ENCODE measurements at places on chromosomes 1 and 21. TPM values are rescaled to one million over a fixed set of nuclear protein-coding genes. Genes with fewer than 3 reads are reported as not detected.
A peak's percentile ranks its signal among the peaks of the same experiment; 100 is the strongest.

Gene ETV3L
- not detected for polyA plus RNA-seq

Gene OR2G6
- not detected for polyA plus RNA-seq

Gene KRTAP12-2
- polyA plus RNA-seq, result not detected

- DNase-seq, result no peak
- no peaks in the 10 kb centered on the region for H3K36me3 ChIP-seq
- no peak overlapping the region for H3K4me3 ChIP-seq
Observed at GRCh38 chr1:202072211-202072765, 50.4 kb upstream of the GPR37L1 start.

GRCh38 chr1:208595745-208596144 lies 351.6 kb upstream of the PLXNA2 start:
- H3K36me3 ChIP-seq, result no peaks in the 10 kb centered on the region
- H3K27ac ChIP-seq, result no peak overlapping the region
- no peak for DNase-seq
- H3K4me1 ChIP-seq, result no peaks in the 10 kb centered on the region
- H3K4me3 ChIP-seq, result no peak overlapping the region

DNA sequence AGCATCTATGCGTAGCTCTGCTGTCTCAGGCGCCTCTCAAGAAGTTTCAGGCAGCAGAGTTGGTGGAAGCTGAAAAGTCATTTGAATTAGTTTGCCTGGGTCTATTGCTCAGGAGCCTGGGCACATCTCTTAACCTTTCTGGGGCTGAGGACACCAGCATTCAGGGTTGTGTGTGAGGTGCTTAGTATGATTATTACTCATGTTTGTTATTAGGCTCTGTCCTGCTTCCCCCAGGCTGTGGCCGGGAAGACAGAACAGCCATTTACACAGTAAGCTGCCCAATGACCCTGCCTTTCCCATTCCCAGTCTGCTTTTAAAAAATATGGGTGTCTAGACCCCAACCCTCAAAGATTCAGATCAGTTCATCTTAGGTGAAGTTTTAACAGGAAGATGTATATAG lies 53.9 kb upstream of the CACNA1E start:
- H3K27ac ChIP-seq, result no peak overlapping the region
- H3K4me1 ChIP-seq, result peaks cover 6% of the 10 kb centered on the region
- peaks cover 58% of the 10 kb centered on the region for H3K27me3 ChIP-seq
- H3K36me3 ChIP-seq, result no peaks in the 10 kb centered on the region

- H3K36me3 ChIP-seq, result peaks cover 9% of the 10 kb centered on the region
- H3K4me1 ChIP-seq, result peaks cover 13% of the 10 kb centered on the region
- H3K27ac ChIP-seq, result no peak overlapping the region
- H3K27me3 ChIP-seq, result no peaks in the 10 kb centered on the region
- DNase-seq, result no peak
Observed at GRCh38 chr21:36188937-36189336, 32.3 kb downstream of the DOP1B start.

GRCh38 chr1:75615613-75616435 lies 4.9 kb upstream of the SLC44A5 start:
- H3K27ac ChIP-seq, result no peak overlapping the region
- peaks cover 70% of the 10 kb centered on the region for H3K27me3 ChIP-seq
- DNase-seq, result peak; percentile 7
- H3K4me3 ChIP-seq, result peak overlapping the region; percentile 70
- peaks cover 23% of the 10 kb centered on the region for H3K4me1 ChIP-seq

GRCh38 chr21:43703035-43703880 lies 15.7 kb upstream of the PDXK start:
- no peaks in the 10 kb centered on the region for H3K36me3 ChIP-seq
- H3K4me3 ChIP-seq, result peak overlapping the region; percentile 40
- peaks cover 10% of the 10 kb centered on the region for H3K4me1 ChIP-seq
- H3K27ac ChIP-seq, result peak overlapping the region; percentile 63
- no peaks in the 10 kb centered on the region for H3K27me3 ChIP-seq
- no peak for DNase-seq

DNA sequence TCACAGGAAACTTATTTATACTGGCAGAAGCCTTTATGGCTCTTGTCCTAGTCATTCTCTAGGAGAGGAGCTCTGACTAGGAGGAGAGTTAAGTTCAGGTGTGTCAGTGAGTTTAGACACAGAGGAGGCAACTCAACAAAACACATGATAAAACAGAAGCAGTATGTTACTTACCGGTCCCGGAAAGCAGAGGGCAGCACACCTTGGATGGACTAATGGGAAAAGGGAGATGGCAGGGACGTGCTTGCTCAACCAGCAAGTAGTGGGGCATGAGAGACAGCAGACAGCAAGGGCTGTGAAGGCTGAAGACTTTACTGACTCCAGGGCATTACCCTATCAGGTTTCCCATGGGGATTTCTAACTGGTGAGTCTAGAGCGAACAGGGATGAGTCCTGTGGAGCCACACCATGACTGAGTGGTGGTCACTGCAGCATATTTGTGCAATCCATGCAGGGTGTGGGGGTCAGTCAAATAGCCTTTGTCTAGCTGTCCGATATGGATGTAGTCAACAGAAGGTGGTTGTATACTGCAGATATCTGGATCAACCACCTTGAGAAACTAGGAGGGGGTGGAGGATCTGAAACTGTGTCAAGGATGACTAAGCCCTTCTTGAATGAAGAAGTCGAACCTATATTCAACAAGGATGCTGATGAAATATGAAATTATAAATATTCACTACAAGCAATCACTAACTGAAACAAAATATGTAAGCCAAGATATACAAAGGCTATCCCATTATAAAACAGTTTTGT lies 596.3 kb upstream of the CHRM3 start:
- H3K36me3 ChIP-seq, result no peaks in the 10 kb centered on the region
- no peaks in the 10 kb centered on the region for H3K4me1 ChIP-seq
- H3K4me3 ChIP-seq, result no peak overlapping the region
- DNase-seq, result no peak
- H3K27me3 ChIP-seq, result no peaks in the 10 kb centered on the region

GRCh38 chr21:26965040-26965906 lies 1.6 kb downstream of the ADAMTS5 start:
- H3K36me3 ChIP-seq, result peaks cover 2% of the 10 kb centered on the region
- no peak overlapping the region for H3K4me3 ChIP-seq
- H3K4me1 ChIP-seq, result no peaks in the 10 kb centered on the region
- peaks cover 15% of the 10 kb centered on the region for H3K27me3 ChIP-seq
- H3K27ac ChIP-seq, result no peak overlapping the region
